Lung microvascular endothelial cell (primary cell): ENCODE measurements at places on chromosomes 6 and 20. TPM values are rescaled to one million over a fixed set of nuclear protein-coding genes. Genes with fewer than 3 reads are reported as not detected.

GRCh38 chr20:14726591-14726990 is 389.2 kb upstream of the FLRT3 start:
- no peak for DNase-seq

Gene VSX1
- total RNA-seq, result not detected in 2 replicates

- no peak for DNase-seq
These were observed 53.7 kb downstream of the SH3BGRL2 start for GRCh38 chr6:79684876-79685275.

- DNase-seq, result no peak
These were observed 79.4 kb downstream of the ZDHHC14 start for GRCh38 chr6:157460182-157460999.
